ENCODE measurements at places on chromosomes 11 and 22.

GRCh38 chr11:75223954-75224643 lies 16.5 kb upstream of the TPBGL start:
- DNase-seq = no peak

DNA sequence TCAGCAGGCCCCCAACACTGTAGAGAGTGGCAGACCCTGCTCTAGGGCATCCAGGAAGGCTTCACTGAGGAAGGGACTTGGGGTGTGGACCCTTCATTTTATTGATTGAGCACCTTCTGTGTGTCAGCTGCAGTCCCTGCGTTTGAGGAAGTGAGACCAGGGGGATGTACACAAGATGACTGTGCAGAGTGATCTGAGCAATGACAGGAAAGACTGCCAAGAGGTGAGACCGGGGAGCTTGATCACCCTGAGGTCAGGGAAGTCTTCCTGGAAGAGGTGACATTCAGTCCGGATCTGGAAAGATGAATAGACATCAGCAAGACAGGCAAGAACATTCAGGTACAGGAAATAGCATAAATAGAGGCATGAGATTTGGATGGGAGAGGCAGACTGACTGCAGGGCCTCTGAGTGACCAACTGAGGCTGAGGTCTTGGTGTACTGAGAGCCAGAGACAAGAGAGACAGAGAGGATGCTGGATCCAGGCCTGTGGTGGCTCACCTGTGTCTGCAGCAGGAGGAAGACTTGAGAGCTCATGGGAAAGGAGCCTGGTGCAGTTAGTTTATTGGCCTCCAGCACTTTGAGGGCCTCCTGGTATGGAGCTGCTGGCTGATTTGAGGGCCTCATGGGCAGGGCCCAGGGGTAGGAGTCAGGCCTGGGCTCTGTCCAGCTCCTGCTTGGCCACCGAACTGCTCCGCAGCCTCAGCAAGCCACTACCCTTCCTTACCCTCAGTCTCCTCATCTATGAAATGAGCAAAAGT lies 5.2 kb downstream of the DGAT2 start:
- DNase-seq = no peak

DNA sequence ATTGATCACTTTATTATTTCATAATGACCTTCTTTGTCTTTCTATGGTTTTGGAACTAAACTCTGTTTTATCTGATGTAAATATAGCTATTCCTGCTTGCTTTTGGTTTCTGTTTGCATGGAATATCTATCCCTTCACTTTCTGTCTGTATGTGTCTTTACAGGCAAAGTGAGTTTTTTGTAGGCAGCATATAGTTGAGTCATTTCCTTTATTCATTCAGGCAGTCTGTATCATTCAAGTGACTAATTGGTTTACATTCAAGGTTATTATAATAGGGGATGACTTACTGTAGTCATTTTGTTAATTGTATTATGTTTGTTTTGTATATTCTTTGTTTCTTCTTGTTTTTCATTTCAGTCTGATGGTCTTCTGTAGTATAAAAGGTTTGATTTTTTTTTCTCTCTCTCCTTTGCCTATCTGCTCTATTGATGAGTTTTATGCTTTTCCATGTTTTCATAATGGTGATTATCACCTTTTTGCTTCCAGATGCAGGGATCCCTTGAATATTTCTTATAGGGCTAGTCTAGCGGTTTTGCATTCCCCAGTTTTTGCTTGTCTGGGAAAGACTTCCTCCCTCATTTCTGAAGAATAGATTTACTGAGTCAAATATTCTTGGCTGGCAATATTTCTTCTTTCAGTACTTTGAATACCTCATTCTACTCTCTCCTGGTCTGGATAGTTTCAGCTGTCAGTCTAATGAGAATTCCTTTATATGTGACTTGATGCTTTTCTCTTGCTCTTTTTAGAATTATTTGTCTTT lies 50.4 kb downstream of the GDPD4 start:
- DNase-seq = no peak

DNA sequence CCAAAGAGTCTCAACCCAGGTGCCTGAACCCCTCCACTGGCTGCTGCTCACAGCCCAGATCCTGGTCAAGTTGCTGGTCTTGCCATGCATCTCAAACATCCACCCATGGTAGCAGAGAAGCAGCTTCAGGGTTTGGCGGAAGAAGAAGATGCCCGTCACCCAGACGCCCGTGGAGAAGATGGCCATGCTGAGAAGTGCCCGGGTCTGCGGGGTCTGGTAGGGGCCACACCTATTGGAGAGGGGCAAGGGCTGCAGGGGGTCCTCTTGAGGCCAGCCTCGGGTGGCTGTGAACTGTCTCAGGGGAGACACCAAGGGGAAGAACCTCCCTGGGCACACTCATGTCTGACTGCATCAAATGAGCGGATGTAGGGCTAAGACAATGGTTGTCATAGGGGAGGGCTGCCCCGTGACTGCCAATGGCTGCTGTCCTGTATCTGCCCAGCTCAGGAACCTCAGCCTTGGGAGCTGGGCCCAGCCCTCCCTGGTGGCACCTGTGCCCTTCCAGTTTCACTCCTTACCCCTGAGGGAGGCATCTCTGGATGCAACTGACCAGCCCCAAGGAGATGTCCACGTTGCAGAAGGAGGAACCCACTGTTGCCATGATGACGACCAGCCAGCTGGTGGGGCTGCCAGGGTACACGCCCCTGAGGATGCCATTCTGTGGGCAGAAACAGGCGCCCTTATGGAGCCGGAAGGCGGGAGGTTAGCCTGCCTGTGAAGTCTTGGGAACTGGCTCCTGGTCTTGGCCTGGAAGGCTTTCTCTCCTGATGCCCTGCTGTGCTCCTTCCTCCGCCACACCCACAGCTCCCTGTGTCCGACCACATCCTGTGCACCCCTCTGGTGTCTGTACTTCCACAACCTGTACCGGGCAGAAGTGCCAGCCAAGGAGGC lies 1.2 kb downstream of the CPT1B start:
- DNase-seq = no peak

GRCh38 chr11:133082453-133082781 lies 449.9 kb downstream of the OPCML start:
- DNase-seq = no peak

- DNase-seq = no peak
Measured at GRCh38 chr11:12599408-12600143, 74.6 kb upstream of the TEAD1 start.

GRCh38 chr11:70699294-70700221 lies 301.2 kb downstream of the CTTN start:
- no peak for DNase-seq

- no peak for DNase-seq
Measured at GRCh38 chr11:45926536-45927331, 4.3 kb downstream of the LARGE2 start.

DNA sequence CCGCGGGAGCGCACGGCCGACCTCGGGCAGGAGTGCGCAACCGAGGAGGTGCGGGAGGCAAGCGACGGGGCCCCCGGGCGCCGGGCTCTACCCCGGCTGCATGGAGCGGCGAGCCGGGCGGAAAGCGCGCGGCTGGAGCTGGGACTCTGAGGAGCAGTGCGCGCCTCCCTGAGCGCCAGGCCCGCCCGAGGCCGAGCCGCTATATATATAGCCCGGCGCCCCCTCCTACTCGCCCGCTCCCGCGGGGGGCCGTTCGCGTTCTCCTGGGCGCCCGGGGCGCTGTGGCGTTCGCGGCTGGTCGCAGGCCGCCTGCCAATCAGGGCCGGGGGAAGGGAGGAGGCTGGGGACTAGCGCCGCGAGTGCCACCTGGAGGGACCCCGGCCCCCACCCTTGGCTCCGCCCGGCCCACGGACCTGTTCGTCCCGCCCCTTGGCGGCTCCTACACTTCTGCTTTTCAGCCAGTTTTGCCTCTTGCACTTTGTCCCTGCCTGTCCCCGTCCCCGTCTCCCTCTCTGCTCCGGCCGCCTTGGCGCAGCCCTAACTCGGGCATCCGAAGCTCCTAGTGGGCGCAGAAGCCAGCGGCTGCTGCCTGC lies at the start of gene FGF4:
Gene FGF4 (minus strand): TSS at position 179 of the 593 bp plus-strand sequence. CDS start 257 bp downstream, outside the sequence.
- no peak for DNase-seq

GRCh38 chr11:10573556-10573955 lies 5.1 kb upstream of the LYVE1 start:
- no peak for DNase-seq

DNA sequence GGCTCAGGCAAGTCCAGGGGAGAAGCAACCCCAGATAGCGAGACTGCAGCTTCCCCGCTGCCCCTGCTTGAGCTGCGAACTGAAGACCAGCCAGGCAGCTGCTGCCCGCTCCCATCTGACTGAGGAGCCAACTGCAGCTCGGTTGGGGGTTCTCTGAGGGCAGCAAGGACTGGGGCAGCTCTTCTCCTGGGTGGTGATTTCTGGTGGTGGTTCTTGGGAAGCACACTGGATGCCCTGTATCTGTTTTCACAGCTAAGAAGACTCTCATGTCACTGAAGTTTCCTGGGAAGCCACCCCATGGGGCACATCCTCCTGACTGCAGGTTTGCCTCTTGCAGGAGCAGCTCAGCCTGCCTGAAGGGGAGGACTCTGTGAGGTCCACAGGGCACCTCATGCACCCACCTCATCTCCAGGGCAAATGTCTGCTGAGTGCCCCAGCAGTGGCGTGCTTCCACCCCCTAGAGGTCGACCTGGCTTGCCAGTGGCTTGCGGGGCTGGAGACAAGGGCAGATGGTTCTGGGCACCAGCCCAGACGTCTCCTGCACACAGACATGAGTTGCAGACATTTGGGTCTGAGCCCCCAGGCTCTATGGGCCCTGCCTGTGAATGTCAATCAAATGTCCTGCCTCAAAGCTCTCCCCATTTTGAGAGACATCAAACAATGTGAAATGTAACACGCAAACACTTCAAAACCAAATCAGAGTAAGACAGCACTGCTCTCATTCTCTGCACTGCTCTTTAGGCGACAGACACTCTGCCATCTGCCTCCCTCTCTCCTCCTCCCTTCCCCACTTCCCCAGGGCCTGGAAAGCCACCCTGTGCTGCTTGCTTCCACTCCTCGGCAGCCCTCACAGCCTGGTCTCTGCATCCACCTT lies 800.9 kb downstream of the BRD1 start:
- no peak for DNase-seq

DNA sequence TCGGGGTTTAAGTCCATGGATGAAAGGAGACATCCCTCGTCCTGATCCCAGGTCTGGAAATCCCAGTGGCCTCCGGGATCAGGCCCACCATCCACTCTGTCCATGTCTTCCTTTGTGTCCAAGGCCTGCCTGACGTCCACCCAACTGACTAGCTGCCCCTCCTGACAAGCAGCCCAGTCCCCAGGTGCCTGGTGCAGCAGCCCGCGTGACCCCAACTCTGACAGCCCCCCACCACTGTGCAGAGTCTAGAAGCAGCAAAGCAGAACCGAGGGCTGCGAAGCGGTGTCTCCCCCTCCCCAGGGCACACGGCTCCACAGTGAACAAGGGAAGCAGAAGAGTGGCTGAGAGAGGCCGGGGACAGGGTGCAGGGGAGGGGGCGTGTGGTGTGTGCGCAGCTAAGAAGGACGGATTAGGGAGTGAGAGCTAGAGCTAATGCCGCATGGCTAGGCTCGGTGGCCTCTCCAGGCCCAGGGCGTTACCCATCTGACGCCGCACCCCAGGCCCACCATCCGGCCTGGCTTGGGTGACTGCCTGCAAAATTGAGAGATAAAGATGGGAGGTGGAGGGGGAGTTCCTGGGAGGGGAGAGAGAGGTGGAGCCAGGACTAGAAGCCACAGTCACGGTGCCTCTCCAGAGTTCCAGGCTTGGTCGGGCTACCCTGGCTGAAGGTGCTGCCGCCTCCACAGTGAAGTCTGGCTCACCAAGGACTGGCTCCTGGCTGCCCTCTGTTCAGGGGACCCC lies 16.6 kb upstream of the BAIAP2L2 start:
- DNase-seq = no peak

DNA sequence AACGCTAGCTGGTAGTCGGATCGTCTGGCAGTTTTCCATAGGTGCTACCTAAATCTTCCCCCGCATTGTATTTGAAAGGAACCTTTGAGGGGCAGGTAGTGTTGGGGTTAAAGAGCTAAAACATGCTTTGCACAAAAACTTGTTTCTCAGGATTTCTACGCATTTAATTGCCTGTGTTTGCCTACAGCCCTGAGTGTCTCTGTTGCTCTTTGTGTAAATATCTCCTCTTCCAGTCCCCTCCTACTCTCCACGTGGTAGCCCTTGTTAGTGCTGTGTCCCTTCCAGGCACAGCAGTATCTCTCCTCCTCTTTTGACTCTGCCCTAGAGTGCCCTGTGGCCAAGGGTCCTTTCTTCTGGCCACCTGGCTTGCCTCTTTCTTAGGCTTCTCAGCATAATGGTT lies 81.7 kb downstream of the BARX2 start:
- no peak for DNase-seq

GRCh38 chr11:27701355-27702105 lies 1.3 kb upstream of the BDNF start:
- no peak for DNase-seq

DNA sequence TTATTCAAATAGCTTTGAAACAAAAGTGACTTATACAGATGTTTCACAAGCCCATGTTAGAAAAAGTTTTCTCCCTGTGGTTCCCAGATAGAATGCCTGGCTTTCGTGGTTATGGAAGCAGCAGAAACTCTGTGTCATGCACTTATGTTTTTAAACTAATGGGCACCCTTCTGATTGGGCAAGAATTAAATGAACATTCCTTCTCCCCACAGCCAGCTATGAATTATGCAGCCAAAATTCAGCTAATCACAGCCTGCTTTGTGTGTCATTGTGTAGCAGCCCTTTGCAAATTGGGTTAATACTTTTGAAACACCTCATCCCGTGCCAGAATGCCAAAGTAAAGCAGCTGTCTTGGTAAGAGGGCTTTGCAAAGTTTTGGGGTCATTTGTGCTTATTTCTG lies 46.9 kb downstream of the PANX1 start:
- no peak for DNase-seq

DNA sequence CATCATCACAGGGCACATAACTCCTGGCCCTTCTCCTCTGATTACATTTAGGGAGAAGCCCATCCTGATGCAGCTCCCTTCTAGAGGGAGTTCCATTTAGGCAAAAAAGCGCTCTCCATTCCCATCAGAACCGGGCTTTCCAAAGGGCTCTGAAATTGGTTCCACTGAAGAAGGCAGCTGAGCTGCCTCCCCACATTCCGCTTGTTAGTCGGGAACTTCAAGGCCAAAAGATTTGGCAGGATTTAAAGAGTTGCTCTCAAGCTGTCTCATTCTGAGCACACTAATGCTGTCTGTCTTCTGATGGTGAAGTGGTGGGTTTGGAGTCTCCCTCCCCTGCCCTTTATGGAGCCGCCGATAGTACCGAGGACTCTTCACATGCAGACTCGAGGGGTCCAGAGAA lies 26.6 kb upstream of the CABP7 start:
- DNase-seq = no peak

DNA sequence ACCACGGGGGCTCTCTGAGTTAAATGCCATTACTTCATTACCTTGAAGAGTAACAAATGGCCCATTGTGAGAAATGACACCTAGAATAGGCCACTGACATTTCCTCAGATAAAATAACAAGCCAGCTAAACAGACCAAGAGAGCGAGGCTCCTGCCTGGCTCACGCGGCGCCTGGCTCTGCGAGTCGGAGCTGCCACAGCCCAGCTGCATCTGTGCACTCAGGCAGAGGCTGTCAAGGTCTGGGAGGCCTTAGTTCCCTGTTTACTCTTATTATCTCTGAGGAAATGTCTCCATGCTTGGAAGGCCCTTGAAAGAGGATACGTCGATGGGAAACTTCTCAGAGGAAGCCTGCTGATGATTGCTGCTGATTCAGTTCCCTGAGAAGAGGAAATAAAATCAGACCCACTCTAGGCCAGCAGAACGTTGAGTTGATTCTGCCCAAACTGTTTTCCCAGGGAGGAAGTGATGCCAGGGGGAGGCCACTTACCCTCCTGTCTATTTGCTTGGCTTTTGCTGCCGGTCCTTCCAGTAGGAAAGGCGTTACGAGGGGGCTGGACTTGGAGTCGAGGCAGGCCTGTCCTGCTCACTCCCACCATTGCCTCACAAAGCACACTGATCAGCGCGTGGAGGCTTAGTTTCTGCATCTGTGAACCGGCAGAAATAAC lies 208.8 kb downstream of the TBC1D22A start:
- DNase-seq = no peak

- DNase-seq = no peak
Measured at GRCh38 chr11:127733552-127733951, 733.0 kb upstream of the KIRREL3 start.
